Cardiac fibroblast (primary cell): ENCODE measurements at places on chromosomes 3 and 15.

GRCh38 chr3:123303976-123304560, 102.3 kb downstream of the SEC22A start:
- DNase-seq = no peak

GRCh38 chr3:190491533-190492054, 22.3 kb upstream of the IL1RAP start:
- peak; percentile 46 for DNase-seq

- DNase-seq = no peak
These were observed 55.7 kb downstream of the PXYLP1 start for GRCh38 chr3:141287326-141287725.

DNA sequence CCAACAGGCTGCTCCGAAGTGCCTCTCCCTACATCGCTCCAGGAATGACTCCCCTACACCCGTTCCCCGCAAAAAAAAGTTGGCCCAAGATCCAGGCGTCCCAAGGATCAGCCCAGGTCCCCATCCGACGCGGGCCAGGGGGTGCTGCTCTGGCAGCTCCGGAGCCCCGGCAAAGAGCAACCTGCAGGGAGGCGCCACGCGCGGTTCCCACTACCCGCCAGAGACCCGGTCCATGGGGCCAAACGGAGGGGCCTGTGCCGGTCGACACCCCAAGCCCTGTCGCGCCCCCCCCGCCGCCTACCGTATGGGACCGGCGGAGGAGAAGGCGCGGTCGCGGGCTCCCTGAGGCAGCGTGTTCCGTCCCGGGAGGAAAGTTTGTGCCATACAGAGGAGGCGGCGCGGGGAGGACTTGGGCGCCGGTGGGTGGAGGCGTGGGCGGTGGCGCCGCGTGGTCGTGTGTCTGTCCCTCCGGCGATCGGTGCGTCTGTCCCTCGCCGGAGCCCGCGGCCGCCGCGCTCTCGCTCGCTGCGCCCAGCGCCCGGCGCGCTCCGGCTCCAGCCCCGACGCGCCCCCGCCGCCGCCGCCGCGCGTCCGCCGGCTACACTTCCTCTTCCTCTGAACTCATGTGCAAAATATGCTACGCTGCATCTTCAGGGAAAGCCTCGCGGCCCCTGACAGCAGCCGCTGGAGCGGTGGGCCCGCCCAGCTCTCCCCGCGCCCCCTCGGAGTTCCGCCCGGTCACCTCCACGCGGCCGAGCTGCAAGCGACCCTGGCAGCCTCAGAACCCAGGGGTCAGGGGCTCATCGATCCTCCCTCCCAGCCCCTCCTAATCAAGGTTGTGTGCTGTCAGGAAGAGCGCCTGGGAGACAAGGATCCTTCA, at the start of gene RFTN1:
Gene RFTN1, minus strand, starts transcription at position 559 of the 880 bp plus-strand sequence. CDS start 19,830 bp downstream, outside the sequence.
- DNase-seq = peak; percentile 68

- DNase-seq = peak; percentile 68
These were observed 470.2 kb upstream of the PROK2 start for GRCh38 chr3:72255191-72255590.

DNA sequence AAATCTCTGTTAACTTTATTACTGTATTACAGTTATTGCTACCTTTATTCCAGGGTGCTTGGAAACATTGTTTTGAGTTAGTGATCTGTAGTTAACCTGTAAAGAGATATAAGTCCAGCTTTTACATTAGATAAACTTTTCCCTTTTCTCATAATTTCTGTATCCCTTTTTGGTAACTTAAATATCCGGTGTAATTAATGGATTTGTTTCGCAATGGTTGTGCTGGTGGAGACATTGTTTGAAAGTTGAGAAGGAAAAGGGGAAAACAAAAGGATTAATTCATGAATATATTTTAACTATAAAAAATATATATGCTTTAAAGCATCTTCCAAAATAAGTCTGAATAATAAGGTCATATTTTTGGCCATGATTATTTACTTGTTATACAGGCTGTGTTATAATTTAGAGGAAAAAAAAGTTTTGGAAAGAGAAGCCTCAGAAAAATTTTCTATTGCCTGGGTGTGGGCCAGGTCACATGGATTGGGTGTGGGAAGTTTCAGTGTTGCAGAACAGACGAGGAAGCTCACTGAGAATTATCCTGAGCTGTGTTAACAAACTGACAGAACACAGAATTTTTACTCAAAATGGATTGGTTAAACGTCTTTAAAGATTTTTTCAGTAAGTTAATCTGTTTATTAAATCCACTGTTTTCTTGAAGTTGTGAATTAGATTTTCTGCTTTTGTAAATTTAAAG, 27.7 kb upstream of the IL20RB start:
- DNase-seq = peak; percentile 68

DNA sequence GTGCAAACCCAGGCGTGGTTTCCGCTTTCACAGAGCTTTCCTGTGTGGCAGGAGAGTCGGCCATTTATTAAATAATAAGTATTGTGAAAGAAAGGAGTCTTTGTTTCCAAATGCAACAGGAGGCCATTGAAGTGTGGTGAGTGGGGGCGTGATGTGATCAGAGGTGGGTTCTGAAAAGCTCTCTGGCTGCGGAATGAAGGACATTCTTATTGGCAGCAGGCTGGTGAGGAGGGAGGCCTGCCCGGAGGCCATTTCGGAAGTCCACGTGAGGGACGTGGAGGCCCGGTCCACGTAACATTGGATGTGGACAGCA, 11.1 kb downstream of the ARNT2 start:
- no peak for DNase-seq

- peak; percentile 90 for DNase-seq
These were observed 116.1 kb downstream of the ANP32A start for GRCh38 chr15:68704496-68705021.

GRCh38 chr3:153373606-153374005, 211.6 kb downstream of the RAP2B start:
- peak; percentile 47 for DNase-seq

GRCh38 chr3:25687742-25688141, 23.0 kb upstream of the TOP2B start:
- no peak for DNase-seq

- DNase-seq = peak; percentile 93
These were observed 81.1 kb downstream of the CHSY1 start for GRCh38 chr15:101170568-101171350.

- no peak for DNase-seq
These were observed 980.3 kb downstream of the CADM2 start for GRCh38 chr3:85939074-85939482.

DNA sequence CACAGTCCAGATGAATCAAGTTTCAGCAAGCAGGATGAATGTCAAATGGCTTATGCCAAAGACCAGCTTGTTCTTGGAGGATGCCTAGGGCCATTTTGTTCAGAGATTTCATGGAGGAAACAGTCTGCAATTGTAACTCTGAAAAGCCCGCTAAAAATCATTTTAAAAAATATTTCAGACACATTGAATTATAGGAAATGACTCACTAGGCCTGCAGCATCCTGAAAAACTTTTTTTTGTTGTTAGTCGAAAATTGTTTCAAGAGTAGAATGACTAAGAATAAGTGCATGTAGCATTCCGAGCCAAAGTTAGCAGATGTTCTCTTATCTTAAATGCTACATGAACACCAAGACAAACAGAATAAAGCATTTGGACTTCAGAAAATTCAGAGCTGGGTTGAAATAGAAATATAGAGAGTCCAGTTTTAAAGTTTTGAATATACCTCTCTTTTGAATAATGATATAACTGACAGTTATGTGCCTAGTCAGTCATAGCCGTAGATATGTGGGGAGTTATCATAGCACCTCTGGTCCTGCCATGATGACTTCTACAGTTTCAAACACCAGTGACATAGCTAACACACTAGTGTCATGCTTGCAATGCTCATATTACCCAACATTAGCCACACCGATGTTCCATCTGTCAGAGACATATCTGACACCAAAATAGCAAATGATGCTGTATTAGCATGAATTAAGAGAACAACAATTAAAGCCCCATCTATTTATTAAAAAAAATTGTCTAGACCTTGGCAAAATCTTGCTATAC, 1462.8 kb upstream of the GBE1 start:
- peak; percentile 54 for DNase-seq

- peak; percentile 67 for DNase-seq
These were observed 302.2 kb upstream of the CTDSPL start for GRCh38 chr3:37559461-37559860.

DNA sequence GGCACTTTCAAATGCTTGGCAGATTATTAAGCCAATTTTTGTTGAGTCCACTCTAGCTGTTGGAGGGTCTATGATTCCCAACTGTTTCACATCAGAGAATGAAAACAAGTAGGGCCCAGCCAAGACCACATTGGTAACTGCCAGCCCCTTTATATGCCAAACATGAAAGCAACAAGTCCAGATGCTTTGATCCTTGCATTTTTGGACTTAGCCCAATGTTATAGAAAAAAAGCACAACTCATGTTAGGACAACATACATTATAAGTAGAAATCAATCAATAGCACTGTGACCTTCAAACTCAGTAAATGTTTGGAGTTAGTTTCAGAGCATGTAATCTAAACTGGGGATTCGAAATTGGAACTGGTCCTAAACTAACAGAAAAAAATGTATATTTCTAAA, 674.7 kb downstream of the MECOM start:
- DNase-seq = no peak

DNA sequence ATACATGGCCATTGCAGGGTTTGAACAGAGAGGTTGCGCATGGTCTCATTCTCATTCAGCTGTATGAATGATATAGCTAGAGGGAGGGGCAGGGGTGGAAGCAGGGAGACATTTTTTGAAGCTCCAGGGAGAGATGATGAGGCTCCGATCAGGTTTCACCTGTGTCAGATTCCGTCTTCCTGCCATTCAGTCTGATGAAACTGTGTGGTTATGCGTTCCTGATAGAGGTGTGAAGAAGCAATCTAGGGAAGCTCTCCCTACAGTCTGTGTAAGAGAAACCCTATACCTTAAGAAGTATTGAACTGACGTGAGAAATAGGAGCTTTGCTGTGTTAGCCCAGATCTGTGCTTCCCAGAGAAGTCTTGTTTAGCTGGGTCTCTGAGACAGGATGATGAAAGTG, 171.9 kb upstream of the NDN start:
- DNase-seq = no peak

DNA sequence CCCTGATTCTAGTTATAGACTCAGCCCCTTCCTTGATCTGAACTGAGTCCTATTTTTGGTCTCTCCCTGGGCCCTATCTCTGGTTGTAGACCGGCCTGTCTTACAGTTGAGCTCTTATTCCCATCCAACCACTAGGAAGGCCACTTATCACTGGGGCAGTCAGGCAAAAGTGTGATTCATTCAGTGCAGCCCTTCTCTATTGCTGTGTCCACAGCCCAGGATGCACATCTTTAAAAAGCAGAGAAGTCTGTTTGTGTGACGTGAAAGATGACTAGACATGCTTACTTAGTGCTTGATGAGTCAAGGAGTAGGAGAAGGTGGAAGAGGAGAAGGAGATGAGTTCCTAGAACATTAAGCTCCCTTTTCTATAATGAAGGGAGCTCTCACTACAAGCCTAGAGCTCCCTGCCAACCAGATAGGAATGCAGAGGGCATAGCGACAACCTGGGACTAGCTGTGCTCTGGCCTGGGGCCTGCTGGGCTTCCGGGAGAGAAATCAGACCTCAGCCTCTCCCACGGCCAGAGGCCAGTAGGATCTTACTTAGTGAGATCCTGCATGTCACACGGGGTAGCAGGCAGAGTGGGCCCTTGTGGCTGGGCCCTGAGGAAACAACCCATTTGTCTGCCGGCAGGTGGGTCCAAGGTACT, 25.7 kb downstream of the INSYN1 start:
- peak; percentile 49 for DNase-seq

GRCh38 chr15:40498891-40499290, 28.1 kb downstream of the CHST14 start:
- no peak for DNase-seq

DNA sequence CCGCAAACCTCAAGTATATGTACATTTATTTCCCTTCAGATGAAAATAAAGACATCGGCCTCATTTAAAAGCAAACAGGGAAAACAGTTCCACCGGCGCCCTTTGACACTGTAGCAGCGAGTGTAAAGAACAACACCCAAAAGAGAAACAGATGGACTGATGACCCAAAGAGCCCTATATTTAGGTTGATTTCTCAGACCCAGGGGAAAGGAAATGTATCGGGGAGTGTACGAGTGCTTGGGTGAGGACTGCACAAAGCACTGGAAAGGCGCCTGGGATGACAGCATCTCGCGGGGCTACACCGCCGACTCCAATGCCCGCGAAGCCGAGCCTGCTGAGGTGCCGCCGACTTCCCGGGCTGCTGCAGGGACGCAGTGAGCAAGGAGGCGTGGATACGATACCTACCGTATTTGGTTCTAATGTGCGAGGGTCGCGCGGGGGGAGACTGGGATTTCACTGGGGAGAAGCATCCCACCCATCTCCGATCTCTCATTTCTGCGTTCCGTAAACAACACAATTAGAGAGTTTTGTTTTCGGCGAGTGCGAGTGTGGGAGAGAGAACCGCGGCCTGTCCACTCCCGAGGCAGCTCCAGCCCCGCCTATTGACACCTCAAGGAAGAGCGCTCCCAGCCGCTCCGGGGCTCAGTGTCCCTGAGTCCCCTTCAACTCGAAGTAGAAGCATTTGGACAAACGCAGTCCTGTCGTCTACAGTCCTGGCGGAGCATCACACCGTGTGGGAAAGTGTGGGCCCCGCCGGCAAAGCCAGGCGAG, 2.0 kb downstream of the MECOM start:
- DNase-seq = peak; percentile 61

DNA sequence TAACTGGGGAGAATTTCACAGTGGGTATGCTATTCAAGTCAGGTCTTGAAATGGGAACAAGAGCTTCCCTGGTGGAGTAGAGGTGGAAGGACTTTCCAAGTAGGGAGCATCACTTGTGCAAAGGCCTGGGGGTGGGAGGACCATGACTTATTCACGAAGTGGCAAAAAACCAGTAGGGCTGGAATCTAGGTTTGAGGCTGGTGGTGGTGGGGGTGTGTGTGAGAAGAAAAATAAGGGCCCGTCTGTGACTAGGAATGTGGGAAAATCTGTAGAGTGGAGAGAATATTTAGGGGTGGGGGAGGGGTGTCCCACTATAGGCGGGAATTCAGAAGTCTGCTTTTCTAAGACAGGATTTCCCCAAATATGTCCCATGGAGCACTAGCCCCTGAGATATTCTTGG, 271.9 kb upstream of the TBL1XR1 start:
- DNase-seq = no peak

DNA sequence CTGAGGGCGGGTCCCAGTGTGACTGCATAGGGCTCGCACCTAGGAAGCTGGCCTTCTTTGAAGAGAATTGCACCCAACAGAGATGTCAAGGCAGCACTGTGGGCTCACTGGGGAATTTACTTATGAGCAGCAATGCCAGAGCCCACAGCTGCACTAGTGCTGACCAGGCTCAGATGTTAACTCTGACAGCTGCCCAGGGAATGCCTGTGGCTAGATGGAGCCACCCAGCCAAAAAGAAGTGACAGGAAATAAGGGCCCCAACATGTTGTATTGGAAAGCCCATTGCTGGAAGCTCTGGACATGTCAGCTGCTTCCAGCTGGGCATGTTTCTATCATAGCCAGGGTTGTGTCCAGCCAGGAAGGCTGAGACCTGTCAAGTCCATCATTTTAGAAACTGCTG, 90.9 kb upstream of the ZNF280D start:
- DNase-seq = peak; percentile 25

- DNase-seq = no peak
These were observed 50.8 kb downstream of the KLF15 start for GRCh38 chr3:126306397-126306796.

- no peak for DNase-seq
These were observed 4.2 kb downstream of the RHCG start for GRCh38 chr15:89492111-89492641.
